ENCODE measurements at places on chromosomes 5 and 9. TPM values are rescaled to one million over a fixed set of nuclear protein-coding genes. Genes with fewer than 3 reads are reported as not detected.

- DNase-seq, result no peak
These were observed 192.2 kb upstream of the RPS23 start for GRCh38 chr5:82470185-82470994.

PCA3 gene
- not detected for total RNA-seq

GRCh38 chr5:88718736-88719135 lies 164.2 kb downstream of the MEF2C start:
- DNase-seq, result no peak

DNA sequence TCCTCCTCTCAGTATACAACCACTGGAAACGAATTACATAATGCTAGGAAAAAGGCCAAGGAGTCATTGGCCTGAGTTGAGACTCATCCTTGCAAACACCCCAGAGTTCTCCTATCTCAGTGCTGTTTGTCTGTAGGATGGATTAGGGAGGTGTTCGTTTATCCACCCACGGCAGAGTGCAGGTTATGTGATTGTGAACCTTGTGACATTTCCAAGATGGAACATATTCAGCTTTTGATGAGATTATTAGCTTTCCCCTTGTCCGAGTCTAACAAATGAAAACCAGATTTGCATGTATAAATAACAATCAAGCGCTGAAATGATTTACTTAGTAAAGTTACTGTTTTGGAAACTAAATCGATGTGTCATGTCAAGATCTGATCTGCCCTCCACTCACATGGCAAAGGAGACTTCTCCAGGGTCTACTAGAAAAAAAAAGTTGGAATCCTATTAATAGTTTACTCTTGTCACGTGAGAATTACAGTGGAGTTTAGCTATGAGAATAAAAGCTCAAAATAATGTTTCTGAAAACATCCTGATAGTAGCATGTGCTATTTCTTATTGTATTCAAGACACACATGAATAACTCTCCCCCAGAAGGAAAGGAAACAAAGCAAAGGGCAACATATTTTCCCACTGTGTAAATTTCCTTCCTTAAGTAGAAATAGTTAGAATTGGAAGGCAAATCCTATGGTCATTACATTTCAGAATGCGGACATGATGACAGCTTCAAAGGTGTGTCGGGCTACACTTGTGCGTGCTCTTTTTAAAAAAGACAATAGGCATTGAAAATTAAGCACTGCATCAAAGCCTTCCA lies 600.4 kb downstream of the EBF1 start:
- no peak for DNase-seq

- DNase-seq, result peak; percentile 37
These were observed 66.9 kb downstream of the CTSL start for GRCh38 chr9:87792831-87793288.

DNA sequence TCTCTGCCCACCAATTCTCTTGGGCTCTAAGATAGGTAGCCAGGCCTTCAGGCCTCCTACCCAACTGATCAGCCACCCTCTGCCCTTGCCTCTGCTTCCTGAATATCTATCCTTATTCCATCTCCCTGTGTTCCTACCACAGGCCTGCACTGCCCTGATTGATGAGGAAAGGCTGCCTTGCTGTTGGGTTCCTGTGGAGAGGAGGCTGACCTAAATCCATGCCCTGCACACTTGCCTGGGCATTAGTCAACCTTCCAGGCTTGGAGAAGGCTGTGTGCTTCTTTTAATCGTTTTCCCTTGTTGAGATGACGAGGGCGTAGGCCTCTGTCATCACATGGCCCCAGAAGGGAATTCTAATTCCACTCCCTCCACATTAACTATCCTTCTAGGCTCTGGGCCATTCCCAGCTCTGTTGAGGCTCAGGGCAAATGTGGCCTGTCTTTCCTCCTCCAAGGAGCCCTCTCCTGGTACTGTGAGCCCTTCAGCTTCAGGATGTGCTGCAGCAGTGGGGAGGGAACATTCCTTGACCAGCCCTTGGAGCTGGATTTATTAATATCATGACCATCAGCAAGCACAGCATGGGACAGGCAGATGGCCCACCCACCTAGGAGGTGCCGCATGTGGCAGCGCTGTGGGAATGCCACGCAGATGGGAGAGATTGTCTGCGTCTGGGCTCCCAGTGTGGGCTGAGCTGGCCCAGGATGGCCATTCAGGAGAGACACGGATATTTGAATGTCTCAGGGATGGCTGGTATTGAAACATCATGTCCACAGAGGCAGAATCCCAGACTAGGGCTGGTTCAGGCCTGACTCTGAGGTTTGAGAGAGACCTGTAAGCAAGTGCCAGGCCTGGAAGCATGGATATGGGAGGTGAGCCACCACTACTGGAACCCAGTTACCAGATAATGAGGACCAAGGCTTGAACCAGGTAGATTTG lies 40.9 kb downstream of the ANGPTL2 start:
- no peak for DNase-seq

PLPPR1 gene
- 0.26 TPM for total RNA-seq

TAF11L5 gene
- not detected for total RNA-seq

- no peak for DNase-seq
These were observed 115.3 kb downstream of the TSSK1B start for GRCh38 chr5:113319256-113320053.

- DNase-seq, result no peak
These were observed 58.9 kb upstream of the ORM1 start for GRCh38 chr9:114263853-114264510.

DNA sequence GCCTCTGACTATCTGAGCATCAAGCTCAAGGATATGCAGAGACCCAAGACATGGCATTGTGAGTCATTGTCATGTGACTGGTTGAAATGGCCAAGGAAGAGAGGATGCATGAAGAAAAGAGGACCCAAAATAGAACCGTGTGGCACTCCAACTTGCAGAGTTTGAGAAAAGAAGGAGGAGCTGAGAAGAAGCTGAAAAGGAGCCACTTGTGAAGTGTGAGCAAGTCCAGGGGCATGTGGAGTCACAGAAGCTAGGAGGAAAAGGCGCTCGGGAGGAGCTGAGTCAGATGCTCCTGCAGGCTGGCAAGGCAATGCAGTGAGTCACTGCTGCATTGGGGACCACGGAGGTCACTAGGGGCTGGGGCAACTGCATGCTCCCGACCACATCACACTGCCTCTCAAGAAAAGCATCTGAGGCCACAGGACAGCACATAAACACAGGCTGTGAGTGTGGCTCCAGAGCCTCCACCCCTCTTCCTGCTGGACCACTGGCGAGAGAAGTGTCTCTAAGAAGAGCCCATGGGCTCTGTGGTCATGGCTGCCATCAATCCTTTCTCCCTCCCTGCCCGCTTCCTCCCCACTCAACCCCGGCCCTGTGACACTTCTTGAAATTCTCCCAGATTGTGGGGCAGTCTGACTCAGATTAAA lies 197.6 kb downstream of the DRD1 start:
- DNase-seq, result no peak

- peak; percentile 91 for DNase-seq
These were observed at the start of gene ANP32B for GRCh38 chr9:97982683-97983588. Gene ANP32B, plus strand, starts transcription at chr9:97983341. Its CDS starts 215 bp downstream, at chr9:97983556.

PCDHA12 gene
- 3.6 TPM for total RNA-seq

ZNF454 gene
- 8.2 TPM for total RNA-seq

SPATA31A3 gene
- not detected for total RNA-seq

GRCh38 chr5:91687430-91687829 lies 304.3 kb upstream of the ARRDC3 start:
- DNase-seq, result no peak

DNA sequence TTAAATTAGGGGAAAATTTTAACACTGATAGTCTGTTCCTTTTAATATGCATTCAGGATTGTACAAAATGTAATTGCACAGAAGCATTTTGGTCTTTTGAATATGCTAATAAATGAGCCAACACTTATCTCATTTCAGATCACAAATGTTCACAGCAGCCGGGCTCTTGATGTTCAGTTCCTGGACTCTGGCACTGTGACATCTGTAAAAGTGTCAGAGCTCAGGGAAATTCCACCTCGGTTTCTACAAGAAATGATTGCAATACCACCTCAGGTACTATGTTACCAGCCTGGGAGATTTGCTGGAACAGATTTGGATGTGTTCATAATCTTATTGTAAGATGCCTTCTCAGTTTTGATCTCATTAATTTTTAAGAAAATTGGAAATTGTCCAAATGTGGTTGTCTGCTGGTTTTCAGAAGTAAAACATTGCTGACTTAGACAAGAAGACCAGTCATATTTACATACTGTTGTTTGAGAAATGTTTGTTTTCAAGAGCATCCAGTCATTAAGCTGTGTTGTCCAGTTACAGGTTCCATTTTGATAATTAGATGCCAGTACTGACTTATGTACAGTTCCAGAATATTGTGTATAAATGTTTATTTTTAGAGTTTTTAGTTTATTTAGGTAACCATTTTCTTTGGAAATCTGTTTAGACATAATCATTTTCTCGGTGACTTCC lies 23.0 kb upstream of the TMOD1 start:
- no peak for DNase-seq

GRCh38 chr5:170479484-170479883 lies 24.3 kb upstream of the KCNIP1 start:
- peak; percentile 38 for DNase-seq
